GM04504 (cell line): ENCODE measurements at places on chromosomes 1 and 21.

DNA sequence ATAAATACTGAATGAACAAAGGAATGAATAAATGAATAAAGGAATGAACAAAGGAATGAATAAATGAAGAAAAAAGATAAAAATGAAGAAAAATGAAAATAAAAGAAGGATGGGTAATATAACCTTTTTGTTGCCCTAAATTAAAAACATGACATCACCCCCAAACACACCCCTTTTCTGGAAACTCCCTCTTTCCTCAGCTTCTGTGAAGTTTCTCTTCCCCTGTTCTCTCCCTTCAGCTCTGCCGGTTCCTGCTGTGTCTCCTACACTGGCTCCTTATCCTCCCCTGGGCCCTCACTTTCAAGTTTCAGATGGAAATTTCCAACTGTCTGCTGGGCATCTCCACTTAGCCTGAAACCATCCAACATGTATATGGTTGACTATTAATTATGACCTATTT, 37.9 kb downstream of the RAB3B start:
- no peak for DNase-seq

DNA sequence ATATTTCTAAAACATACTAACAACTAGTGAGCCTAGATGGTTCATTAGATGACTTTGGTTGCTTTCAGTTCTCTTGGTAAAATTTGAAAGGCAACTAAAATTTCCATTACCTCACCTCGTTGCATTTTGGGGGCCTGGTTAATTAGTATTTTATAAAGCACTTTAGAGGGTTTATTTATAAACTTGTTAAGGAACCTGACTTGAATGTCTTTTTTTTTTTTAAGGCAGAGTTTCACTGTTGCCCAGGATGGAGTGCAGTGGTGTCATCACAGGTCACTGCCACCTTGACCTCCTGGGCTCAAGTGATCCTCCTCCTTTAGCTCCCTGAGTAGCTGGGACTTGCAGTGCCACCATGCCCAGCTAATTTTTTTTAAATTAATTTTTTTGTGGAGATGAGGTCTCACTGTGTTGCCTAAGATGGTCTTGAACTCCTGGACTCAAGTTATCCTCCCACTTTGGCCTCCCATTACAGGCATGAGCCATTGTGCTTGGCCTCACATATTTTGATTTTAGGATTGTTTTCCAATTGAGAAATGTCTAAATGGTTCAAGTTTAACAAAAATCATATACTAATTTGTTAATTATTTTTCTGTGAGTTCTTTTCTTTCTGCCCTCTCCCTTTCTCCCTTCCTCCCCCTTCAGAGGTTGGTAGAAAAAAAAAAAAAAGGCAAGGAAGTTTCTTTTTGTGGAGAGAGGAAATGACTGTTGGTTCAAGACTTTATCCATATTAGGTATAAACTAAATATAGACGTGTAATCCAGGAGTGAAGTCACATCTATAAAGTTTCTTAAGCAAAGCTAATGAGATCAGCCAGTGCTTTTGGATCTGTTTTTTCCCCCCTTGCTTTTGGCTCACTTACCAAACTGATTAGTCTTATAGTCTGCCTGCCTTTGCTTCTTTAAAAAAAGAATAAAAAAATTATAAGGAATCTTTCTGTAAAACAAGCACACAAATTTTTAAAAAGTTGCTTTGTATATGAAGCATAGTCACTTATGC, 24.7 kb downstream of the CLIC4 start:
- DNase-seq = peak; percentile 83

- DNase-seq = no peak
Measured at GRCh38 chr1:165841582-165842017, 14.2 kb downstream of the UCK2 start.

- DNase-seq = no peak
Measured at GRCh38 chr1:203165101-203165799, 10.4 kb downstream of the MYBPH start.

GRCh38 chr1:221157026-221157761, 278.0 kb downstream of the HLX start:
- DNase-seq = no peak

DNA sequence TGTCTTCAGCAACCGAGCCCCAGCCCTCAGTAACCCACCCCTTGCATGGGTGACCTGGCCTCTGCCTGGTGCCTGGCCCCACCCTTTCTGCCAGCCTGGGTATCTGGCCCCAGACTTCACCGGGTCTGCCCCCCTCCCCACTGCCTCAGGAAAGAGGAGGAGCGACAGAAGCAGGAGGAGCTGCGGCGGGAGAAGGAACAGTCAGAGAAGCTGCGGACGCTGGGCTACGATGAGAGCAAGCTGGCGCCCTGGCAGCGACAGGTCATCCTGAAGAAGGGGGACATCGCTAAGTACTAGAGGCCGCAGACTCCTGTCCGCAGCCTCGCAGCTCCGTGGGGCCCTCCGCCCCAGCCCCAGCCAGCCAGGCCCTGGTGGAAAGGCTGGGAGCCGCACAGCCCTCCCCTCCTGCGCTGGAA, 6.1 kb downstream of the TNFRSF25 start:
- no peak for DNase-seq

GRCh38 chr1:1313500-1314236, 5.3 kb downstream of the PUSL1 start:
- DNase-seq = no peak

DNA sequence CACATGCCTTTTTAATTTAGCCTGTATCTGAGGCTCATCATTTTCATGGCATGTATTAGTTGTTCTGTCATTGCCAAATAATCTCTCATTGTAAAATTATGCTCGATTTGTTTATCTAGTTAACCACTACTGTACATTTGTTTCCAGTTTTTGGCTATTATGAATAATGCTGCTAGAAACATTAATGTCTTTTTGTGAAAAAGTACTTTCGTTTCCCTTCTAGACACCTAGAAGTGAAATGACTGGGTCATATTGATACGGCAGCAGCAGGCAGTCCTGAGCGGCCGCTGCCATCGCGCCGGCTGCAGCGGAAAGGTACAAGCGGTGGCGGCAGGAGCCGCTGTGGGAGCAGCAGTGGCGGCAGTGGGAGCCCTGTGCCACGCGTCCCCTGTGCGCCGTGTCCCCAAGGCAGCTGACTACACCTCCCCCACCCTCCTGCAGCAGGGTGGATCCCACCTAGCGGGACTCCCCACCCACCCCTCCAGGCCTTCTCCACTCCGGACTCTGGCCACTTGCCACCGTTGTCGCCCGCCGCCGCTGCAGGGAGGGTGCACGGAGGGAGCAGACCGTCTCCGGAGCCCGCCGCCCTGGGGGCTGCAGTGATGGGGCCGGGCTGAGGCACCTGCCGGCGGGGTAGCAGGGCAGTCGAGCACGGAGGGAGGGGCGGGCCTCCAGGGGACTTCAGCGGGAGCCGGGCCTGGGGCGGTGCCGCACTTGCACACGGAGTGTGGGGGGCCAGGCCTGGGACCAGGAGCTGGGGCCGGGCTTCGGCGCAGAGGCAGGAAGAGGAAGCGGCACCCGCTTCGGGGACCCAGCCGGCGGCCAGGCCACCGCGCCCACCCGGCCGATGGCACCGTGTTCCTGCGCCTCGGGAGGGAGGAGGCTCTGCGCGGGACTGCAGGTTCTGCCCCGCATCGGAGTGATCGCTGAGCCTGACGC, 66.8 kb upstream of the RGS7 start:
- no peak for DNase-seq

- no peak for DNase-seq
Measured at GRCh38 chr1:64116537-64116936, 86.9 kb upstream of the UBE2U start.

GRCh38 chr1:151134991-151135390, 11.4 kb downstream of the SEMA6C start:
- DNase-seq = no peak

DNA sequence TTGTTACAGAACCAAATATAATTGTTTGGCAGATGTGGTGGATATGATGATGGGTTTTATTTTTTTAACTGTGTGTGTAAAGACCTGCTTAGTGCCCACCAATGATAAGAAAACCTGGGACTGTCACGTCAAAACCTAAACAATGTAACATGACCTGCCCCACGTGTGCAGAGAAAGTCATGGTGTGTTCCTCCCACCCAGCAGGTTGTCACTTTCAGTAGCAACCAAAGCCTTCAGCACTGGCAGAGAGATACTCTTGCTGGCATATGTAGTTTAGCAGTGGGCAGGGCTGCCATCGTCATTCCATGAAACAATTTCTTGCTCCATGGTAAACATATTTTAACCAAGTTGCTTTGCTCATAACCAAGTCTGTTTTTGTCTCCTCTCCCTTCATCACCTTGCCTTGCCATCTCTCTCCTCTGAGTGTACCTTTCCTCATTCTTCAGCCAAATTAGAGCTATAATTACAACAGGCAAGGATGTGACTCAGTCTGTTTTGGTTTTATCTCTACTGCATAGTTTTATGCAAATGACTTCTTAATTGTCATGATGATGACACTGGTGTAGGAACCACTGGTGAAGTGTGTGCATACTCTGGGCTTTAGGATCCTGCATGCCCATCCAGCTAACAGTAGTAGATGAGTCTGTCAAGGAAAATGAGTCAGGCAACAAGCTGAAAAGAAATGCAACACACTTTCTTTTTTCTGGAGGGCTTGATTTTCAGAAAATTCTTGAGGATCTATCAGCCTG, 150.3 kb downstream of the EDEM3 start:
- DNase-seq = no peak

DNA sequence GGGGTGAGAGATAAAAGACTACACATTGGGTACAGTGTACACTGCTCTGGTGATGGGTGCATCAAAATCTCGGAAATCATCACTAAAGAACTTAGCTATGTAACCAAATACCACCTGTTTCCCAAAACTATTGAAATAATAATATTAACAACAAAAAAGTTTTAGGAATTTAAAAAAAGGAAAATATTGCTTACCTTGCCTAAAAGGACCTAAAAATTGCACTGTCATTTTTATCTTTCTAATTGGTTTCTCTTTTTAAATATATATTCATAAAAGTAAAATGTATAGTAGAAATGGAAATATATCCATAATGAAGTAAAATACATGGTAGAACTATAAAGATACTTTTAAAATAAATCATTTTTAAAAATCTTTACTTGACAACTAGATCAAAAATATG, 719.3 kb upstream of the RGS18 start:
- no peak for DNase-seq

DNA sequence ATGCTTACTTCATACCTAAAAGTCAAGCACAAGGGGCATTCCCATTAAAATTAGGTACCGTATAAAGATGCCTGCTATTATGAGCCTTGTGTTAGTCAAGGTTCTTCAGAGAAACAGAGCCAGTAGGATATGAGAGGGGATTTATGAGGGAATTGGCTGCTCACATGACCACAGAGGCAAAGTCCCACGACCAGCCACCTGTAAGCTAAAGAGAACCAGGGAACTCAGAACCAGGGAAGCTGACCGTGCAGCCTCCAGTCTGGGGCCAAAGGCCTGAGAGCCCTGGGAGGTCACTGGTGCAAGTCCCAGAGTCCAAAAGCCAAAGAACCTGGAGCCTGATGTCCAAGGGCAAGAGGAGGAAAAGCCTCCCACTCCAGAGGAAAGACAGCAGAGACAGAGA, 20.0 kb downstream of the PIGM start:
- DNase-seq = no peak

GRCh38 chr1:60008500-60008899, 65.1 kb downstream of the C1orf87 start:
- no peak for DNase-seq

DNA sequence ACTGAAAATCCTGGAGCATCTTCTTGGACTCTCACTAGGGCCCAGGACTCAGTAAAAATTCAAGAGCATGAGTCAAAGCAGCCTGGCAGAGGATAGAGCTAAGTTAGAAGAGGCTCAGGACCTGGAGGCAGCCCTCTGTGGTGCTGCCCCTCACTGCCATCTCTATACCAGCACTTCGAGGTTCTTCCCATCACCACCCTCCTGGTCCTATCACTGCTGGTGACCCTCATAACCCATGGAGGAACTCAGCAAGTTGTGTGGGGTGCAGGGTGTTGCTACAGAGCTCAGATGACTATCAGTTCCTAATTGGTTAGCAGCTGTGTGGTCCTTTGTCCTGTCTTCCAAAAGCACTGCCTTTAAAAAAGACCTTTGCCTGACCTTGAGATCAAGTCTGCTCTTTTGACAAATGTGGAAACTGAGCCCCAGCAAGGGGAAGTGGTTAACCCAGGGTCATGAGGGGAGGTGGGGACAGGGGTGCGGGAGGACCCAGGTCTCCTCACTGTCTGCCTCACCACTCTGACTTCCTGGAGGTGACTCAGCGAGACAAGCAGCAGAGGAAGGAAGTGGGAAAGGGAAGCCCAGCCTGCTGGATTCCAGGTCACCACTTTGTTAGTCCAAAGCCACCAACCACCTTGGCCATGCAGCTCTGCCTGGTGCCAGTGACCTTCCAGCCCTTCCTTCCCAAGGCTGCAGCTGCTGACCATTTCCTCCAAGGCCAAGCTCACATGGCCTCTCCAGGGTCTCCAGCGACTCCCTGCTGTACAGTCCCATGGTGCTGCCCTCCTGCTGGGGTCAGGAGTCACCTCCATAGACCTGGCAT, 199.4 kb upstream of the EDN2 start:
- no peak for DNase-seq
